Body of pancreas (tissue), 4 donors: ENCODE measurements at places on chromosomes 5 and 9. TPM values are rescaled to one million over a fixed set of nuclear protein-coding genes. Genes with fewer than 3 reads are reported as not detected.
A peak's percentile ranks its signal among the peaks of the same experiment; 100 is the strongest.

- DNase-seq: no peak
- H3K4me1 ChIP-seq: no peaks in the 10 kb centered on the region
Measured at GRCh38 chr5:173663352-173664153, 47.1 kb upstream of the BOD1 start.

- H3K36me3 ChIP-seq: no peaks in the 10 kb centered on the region
- peaks cover 77% of the 10 kb centered on the region for H3K4me1 ChIP-seq
- H3K27ac ChIP-seq: peak overlapping the region; percentile 57
- H3K27me3 ChIP-seq: no peaks in the 10 kb centered on the region
- H3K4me3 ChIP-seq: no peak overlapping the region
Measured at GRCh38 chr9:95089257-95090022, 228.1 kb downstream of the FANCC start.

DNA sequence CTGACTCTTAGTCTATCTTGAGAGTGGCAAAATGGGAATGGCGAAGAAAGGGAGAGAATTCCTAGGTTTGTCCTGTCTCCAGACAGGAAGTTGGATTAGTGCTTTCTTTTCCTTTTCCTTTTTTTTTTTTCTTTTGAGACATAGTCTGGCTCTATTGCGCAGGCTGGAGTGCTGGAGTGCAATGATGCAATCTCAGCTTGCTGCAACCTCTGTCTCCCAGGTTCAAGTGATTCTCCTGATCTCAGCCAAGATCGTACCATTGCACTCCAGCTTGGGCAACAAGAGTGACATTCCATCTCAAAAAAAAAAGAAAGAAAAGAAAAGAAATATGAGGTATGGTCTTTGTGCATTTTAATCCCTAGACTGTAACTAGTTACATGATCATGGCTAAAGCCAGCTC is 12.6 kb upstream of the KIF27 start:
- H3K4me1 ChIP-seq: peaks cover 13% of the 10 kb centered on the region
- no peak for DNase-seq
- no peaks in the 10 kb centered on the region for H3K36me3 ChIP-seq
- no peak overlapping the region for H3K4me3 ChIP-seq

DNA sequence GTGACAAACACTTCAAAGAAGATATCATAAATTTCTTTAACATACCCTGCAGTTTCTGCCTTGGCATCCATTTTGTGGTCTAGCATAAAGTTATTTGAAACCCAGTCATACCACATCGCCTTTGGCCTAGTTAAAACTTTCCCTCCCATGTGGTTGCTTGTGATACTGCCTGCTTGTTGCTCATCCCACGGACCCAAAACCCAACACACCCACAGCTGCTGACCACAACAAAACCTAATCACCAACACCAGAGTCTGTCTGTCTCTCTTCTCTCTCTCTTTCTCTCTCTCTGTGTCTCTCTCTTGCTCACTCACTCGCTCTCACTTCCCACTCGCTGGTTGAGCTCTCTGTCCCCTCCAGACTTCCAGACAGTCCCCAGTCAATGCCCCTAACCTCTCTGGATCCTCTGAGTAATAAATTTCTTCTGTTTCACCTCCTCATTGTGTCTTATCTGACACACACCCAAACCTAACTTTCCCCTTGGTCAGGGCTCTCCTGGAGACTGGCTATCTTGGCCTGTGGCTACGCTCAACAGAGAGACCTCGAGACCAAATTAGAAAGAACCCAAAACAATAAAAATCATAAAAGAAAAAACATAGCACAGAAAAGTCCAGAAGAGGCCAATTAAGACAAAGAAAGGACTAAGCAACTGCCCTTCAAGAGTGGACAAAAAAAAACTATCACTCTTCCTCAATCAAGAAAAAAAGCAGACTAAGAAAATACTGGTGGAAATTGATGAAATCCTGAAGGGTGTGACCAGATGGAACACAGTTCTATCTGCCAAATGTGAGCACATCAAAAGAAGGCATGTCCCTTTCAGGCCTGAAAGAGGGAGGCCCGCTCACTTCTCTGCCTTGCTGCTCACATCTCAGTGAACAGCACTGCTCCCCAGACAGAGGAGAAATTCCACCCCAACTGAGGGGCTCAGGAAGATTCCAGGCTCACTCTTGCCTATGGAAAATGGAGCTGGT is 41.5 kb downstream of the TTLL11 start:
- DNase-seq: no peak
- no peak overlapping the region for H3K27ac ChIP-seq
- no peaks in the 10 kb centered on the region for H3K4me1 ChIP-seq
- no peaks in the 10 kb centered on the region for H3K27me3 ChIP-seq
- H3K4me3 ChIP-seq: no peak overlapping the region

GRCh38 chr9:130421802-130422276 is 22.9 kb upstream of the ASS1 start:
- no peaks in the 10 kb centered on the region for H3K27me3 ChIP-seq
- H3K27ac ChIP-seq: no peak overlapping the region
- no peak overlapping the region for H3K4me3 ChIP-seq
- H3K36me3 ChIP-seq: no peaks in the 10 kb centered on the region

GRCh38 chr5:118310401-118310800 is 677.9 kb downstream of the DTWD2 start:
- H3K36me3 ChIP-seq: no peaks in the 10 kb centered on the region
- no peaks in the 10 kb centered on the region for H3K4me1 ChIP-seq
- DNase-seq: no peak
- H3K27ac ChIP-seq: no peak overlapping the region
- H3K27me3 ChIP-seq: no peaks in the 10 kb centered on the region

DNA sequence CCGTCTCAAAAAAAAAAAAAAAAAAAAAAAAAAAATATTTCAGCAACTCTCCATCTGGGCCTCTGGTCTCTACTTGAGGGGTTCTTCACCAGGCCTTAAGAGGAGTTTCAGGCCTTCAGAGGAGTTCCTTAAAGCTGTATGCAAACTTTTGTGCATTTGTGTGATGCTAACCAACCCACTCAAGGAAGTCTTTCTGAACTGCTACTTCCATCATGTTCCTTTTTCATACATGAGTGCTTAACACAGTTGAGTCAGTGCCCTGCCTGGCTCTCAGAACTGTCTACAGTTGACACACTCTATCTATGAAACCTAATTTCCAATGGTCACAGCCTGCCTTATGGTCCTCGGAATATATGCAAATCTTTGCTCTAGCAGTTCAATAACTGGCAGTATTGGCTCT is 146.5 kb downstream of the MEF2C start:
- no peak overlapping the region for H3K27ac ChIP-seq
- H3K27me3 ChIP-seq: no peaks in the 10 kb centered on the region
- H3K4me1 ChIP-seq: no peaks in the 10 kb centered on the region

DNA sequence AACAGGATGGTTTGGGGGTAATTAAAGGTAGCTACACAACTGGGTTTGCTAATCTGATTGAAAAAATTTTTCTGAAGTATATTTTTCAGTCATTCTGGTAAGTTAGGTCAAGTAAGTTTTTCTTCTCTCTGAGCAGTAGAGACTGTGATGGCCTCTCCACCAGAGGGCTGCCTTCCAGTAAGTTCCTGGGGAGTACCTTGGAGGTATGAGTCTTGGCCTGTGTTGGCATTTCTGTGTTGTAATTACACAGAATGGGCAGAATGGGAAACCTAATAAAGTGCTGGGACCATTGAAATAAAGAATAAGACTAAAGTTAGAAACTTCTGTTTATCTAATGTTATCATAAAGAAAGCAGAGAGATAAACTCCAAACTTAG is 430.8 kb downstream of the ARHGEF28 start:
- H3K36me3 ChIP-seq: no peaks in the 10 kb centered on the region
- no peaks in the 10 kb centered on the region for H3K27me3 ChIP-seq
- no peak overlapping the region for H3K27ac ChIP-seq
- no peak overlapping the region for H3K4me3 ChIP-seq

DNA sequence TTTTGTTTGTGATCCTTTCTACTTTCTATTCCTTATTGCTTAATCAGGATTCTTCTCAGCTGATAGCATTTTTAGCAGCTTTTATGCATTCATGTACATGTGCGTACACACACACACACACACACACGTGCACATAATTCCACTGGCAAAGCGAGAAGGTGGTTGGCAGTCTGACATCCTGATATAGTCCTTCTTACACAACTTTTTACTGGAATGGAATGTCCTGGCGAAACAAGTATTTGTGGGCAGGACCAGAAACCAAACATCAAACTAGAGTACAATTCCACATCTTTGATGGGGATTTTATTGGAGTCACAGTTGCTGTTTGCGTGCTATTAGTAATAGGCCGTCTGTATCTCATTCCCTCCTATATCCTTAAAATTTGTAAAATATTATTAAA is 356.5 kb downstream of the CCDC171 start:
- no peaks in the 10 kb centered on the region for H3K4me1 ChIP-seq
- H3K27me3 ChIP-seq: no peaks in the 10 kb centered on the region
- no peaks in the 10 kb centered on the region for H3K36me3 ChIP-seq
- DNase-seq: no peak

DNA sequence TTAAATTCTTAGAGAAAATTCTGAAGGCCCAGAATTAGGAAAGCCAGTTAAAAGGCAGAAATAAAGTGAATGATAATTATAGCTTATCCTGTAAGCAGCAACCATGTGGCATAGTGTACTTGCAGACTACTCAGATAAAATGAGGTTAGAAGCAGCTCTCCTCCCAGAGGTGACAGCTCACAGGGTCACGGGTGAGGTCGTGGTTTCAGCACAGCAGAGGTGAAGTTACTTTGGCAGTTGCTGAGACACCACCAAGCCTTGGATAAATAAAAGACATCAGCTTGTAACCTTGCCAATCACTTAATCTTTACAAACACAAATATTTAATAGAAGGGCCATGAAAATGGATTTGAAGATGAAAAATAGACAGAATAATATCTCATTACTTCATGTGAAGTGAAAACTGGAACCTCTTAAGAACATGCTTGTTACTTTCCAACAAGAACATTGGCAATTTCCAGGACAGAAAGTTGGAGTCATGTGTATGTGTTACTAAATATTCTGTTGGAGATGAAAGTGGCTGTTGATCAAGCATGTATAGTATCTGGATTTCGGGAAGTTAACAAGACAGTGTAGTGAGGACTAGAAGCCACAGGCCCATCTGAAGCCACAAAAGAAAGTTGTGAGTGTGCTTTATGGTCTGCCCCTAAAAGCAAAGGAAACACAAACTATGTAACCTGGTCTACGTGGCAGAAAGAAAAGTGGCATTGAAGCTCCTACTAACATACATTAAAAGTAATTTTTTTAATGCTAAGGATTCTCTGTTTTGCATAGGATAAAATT is 134.4 kb downstream of the ERCC6L2 start:
- H3K27ac ChIP-seq: no peak overlapping the region
- H3K4me3 ChIP-seq: no peak overlapping the region
- no peaks in the 10 kb centered on the region for H3K27me3 ChIP-seq

DNA sequence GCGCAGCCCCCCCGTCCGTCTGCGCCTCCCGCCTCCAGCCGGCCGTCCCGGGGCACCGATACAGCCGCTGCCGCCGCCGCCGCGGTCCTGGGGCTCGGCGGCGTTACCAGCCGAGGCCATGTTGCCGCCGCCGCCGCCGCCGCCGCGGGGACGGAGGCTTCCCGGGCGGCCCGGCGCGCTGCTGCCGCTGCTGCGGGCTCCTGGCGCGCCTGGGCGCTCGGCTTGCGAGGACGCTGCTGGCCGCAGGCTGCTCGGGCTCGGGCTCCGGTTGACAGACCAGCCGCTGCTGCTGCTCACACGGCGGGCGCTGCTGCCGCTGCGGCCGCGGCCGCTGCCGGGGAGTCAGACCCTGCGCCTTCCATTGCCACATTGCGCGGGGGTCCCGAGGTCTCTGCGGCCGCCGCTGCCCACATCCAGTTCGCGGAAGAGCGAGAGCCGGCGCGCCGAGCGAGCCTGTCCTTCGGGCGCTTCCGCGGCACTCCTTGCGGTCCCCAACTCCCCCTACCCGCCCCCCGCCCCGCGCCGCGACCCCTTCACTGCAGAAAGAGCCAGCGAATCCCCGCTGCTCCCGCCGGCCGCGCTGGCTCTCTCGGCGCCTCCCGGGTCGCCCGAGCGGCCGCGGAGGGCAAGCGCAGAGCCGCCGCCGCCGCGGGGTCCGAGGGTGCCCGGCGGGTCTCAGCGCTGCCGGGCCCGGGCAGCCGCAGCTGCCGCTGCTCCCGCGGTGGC is 8.4 kb downstream of the PTCH1 start:
- H3K4me3 ChIP-seq: peak overlapping the region; percentile 33
- peak; percentile 33 for DNase-seq
- H3K27me3 ChIP-seq: no peaks in the 10 kb centered on the region
- peaks cover 25% of the 10 kb centered on the region for H3K4me1 ChIP-seq
- H3K27ac ChIP-seq: peak overlapping the region; percentile 88

GRCh38 chr5:155844542-155844941 is 482.4 kb upstream of the SGCD start:
- H3K4me3 ChIP-seq: no peak overlapping the region
- no peaks in the 10 kb centered on the region for H3K4me1 ChIP-seq
- no peak overlapping the region for H3K27ac ChIP-seq
- no peaks in the 10 kb centered on the region for H3K27me3 ChIP-seq
- H3K36me3 ChIP-seq: no peaks in the 10 kb centered on the region

GRCh38 chr5:31626604-31627234 is 12.2 kb upstream of the PDZD2 start:
- no peaks in the 10 kb centered on the region for H3K36me3 ChIP-seq
- no peak overlapping the region for H3K4me3 ChIP-seq
- H3K27me3 ChIP-seq: no peaks in the 10 kb centered on the region
- DNase-seq: no peak
- H3K27ac ChIP-seq: no peak overlapping the region
- peaks cover 12% of the 10 kb centered on the region for H3K4me1 ChIP-seq

DNA sequence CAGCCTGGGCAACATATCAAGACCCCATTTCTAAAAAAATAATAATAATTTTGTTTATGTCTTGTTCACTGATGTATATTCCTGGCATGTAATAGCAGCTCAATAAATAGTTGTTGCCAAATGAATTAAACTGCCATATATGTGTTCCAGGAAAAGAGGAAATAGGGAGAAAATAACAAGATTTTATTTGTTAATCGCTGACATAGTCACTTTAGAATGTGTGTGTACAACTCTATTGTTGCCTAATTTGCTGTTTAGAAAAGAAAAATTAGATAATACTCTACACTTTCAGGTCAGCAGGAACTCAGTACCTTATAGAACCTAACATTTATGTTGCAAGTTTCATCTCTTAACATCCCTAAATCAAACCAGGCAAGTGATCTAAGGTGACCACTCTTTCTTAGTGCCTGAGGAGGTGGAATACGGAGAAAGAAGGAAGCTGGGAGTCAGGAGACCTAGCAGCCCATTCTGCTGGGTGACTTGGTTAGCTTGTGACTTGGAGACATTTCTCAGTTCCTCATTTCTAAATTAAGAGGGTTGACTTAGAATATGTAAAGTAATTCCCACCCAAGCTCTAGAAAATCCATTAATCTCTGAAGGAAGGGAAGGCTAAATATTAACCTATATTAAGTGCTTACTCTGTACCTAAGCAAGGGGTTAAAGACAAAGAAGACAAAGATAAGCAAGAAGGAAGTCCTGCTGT is 110.3 kb upstream of the IQGAP2 start:
- H3K36me3 ChIP-seq: no peaks in the 10 kb centered on the region
- H3K27me3 ChIP-seq: no peaks in the 10 kb centered on the region
- peaks cover 50% of the 10 kb centered on the region for H3K4me1 ChIP-seq
- H3K4me3 ChIP-seq: no peak overlapping the region
- H3K27ac ChIP-seq: no peak overlapping the region
- no peak for DNase-seq

Gene DBH
- not detected for total RNA-seq

Gene PJA2
- total RNA-seq: 67.9 TPM

Gene CARTPT
- total RNA-seq: not detected

Gene SLC34A1
- not detected for total RNA-seq

Gene NEUROG1
- total RNA-seq: not detected

Gene OLFML2A
- 4.4 TPM for total RNA-seq

Gene TRIM36
- total RNA-seq: 3.0 TPM

Gene SH2D3C
- total RNA-seq: 4.2 TPM
